ENCODE measurements at places on chromosomes 5 and 9.

GRCh38 chr5:51944500-51945125 is 561.4 kb downstream of the ISL1 start:
- no peak for DNase-seq

DNA sequence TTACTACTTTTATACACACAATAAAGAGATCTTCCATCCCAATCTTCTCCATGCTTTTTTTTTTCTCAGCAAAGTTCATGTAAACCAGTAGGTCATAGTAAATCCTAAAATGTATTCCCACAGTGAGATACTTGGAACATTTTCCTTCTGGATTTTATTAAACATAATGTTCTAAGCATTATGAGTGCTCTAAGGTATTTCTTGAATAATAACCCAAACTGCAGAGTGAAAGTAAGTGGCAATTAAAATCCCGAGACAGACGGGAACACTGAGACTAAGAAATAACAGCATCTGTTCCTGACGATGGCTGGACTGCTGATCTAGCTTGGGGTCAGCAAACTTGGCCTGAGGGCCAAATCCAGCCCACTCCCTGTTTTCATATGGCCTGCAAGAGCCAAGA is 359.8 kb downstream of the ARL15 start:
- DNase-seq = no peak

GRCh38 chr5:41325074-41325473 is 111.7 kb upstream of the C6 start:
- DNase-seq = no peak

DNA sequence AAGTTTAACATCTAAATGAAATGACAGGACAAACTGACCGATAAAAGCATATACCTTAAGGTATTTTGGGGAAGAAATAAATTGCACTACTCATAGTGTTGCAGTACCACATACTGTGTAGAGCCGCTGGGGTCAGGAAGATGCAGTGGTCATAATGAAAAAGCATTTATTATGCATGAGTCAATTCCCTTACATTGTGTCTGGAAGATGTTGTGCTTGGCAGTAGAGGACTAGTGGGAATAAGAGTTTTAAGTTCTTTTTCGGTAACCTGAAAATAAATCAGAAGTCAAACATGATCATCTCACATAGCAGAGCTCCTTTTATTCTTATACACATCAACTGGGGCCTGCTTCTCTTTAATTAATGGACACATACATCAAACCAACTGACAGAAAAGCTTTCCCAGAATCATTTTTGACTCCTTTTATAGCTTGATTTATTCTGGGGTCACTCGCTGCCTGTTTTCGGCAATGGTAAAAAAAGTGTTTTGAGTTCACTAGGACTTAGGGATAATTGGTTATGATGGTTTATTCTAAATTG is 262.5 kb upstream of the CHD1 start:
- no peak for DNase-seq

DNA sequence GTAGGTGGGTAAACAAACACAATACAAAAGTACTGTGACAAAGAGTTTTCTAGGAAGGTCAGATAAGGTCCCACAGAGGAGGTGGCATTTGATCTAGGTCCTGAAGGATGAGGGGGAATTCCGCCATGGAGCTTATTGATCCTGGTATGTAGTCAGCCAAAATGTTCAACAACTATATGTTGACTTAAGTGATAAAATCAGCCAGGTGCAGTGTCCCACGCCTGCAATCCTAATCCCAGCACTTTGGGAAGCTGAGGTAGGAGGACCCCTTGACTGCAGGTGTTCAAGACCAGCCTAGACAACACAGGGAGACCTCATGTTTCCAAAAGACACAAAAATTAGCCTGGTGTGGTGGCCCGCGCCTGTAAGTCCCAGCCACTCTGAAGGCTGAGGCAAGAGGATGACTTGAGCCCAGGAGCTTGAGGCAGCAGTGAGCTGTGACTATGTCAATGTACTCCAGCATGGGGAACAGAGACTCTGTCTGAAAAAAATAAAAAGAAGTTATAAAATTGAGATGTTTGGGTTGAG is 46.4 kb upstream of the PLIN2 start:
- no peak for DNase-seq

DNA sequence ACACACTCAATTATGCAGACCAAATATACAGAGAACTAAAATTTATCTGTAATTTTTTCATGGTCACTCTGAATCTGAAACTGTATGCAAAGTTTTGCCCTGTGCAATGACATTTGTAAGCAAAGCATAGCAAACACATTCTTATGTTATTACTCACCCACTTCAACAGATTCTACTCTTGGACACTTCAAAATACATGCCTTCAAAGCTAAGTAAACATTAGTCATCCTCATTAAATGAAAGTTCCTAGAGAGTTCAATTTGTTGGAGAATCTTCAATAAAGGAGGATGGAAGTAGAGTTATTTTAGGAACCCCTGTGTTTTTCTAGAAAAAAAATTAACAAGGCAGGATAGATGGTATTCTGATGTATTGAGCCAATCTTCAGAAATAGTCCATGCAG is 639.7 kb upstream of the C9orf72 start:
- DNase-seq = no peak

- no peak for DNase-seq
Observed at GRCh38 chr5:50763846-50764245, 97.4 kb downstream of the PARP8 start.

- DNase-seq = no peak
Observed at GRCh38 chr9:21060919-21061561, 16.7 kb downstream of the IFNB1 start.

- DNase-seq = no peak
Observed at GRCh38 chr5:90305041-90305720, 104.4 kb downstream of the CETN3 start.

DNA sequence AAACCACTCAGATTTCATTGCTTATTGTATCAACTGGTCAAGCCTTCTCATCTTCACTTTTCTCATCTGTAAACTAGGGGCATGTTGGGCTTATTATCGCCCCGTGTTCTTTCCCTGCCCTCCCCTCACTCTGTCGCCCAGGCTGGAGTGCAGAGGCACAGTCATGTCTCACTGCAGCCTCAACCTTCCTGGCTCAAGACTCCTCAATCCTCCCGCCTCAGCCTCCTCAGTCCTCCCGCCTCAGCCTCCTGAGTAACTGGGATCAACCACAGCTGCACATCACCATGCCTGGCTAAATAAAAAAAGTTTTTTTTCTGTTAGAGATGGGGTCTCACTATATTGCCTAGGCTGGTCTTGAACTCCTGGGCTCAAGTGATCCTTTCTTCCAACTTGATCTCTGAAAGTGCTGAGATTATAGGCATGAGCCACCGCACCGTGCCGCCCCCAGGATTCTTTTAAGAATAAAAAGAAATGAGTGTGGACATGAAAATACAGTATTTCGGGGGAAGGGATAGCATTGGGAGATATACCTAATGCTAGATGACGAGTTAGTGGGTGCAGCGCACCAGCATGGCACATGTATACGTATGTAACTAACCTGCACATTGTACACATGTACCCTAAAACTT is 2.0 kb downstream of the MAML1 start:
- DNase-seq = no peak
